ENCODE measurements at places on chromosomes 3 and 15.
A peak's percentile ranks its signal among the peaks of the same experiment; 100 is the strongest.

DNA sequence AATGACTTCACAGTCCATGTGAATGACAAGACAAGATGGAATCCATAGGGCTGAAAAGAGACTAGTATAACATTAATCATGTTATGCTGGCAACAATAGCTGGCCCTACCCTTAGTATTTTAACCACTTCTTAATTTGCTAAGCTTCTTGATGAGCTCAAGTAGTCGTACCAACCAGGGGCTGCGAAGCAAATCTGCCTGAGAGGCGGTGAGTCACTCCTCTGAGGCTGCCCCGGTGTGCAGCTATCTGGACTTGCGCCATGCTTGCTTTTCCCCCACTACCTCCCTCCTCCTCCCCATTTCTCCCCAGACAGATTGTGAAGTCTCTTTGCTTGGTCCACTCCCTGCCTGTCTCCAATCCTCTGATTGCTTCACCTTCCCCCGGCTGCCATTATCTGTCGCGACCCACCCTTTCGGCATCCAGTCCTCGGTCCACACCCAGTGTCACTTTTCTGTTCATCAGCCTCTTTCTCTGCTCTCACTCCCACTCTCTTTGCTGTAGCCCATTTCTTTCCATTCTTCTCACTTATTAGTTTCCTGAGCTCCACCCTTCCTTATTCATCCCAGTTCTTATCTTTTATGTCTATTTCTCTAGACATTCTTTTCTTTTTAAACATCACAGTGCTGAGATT, 42.7 kb downstream of the DUT start:
- peak; percentile 88 for DNase-seq

- no peak for DNase-seq
Measured at GRCh38 chr15:32705446-32705845, 12.4 kb upstream of the GREM1 start.

- no peak for DNase-seq
Measured at GRCh38 chr3:278300-279064, 81.9 kb downstream of the CHL1 start.

DNA sequence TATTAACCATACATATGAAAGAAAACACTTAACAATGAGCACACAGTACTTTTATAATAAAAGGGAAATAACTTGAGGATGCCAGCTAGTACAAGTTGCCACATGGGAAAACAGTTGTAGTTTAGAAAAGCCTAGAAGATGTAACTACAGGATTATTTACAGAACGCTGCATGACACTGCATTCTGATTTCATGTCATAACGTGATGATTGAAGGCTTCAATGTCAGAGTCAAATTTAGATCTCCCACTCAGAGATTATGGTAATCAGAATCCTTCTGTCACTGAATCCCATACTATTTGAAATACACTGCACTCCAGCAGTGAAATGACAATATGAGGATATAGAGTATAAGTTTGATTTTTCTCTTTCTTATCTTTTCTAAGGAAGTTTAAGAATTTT, 253.9 kb upstream of the LRRN1 start:
- no peak for DNase-seq

DNA sequence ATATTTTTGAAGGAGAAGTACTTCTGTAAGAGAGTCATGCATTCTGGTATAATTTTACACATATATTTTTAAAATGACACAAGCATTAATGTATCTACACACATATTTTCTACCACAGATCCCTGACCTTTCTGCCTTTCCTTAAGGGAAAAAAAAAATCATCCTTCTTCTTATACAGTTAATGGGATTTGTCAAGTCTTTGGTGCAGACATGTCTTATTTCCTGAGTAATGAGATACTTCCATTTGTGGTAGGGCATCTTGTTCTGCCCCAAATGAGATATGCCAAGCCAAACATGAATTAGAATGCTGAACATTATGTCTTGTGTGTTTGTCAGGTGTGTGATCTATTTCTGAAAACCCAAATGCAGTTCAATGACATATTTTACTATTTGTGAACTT, 329.9 kb downstream of the RBMS3 start:
- DNase-seq: no peak

DNA sequence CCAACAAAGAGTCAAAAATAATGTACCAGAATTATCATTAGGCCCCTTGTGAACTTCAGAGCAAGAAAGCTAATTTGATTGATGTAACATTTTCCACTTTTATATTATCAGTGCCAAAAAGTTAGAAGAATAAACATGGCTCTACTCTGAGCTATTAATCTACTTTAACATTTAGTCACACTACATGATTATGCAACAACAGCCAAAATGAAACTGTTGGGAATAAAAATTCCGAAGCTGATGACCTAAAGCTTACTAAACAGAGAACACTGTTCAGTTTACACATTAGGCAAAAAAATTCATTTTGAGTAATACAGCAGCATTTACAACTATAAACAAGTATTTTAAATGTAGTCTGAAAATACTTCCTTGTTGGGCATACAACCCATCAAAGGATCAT, 1134.1 kb downstream of the EPHA3 start:
- no peak for DNase-seq

DNA sequence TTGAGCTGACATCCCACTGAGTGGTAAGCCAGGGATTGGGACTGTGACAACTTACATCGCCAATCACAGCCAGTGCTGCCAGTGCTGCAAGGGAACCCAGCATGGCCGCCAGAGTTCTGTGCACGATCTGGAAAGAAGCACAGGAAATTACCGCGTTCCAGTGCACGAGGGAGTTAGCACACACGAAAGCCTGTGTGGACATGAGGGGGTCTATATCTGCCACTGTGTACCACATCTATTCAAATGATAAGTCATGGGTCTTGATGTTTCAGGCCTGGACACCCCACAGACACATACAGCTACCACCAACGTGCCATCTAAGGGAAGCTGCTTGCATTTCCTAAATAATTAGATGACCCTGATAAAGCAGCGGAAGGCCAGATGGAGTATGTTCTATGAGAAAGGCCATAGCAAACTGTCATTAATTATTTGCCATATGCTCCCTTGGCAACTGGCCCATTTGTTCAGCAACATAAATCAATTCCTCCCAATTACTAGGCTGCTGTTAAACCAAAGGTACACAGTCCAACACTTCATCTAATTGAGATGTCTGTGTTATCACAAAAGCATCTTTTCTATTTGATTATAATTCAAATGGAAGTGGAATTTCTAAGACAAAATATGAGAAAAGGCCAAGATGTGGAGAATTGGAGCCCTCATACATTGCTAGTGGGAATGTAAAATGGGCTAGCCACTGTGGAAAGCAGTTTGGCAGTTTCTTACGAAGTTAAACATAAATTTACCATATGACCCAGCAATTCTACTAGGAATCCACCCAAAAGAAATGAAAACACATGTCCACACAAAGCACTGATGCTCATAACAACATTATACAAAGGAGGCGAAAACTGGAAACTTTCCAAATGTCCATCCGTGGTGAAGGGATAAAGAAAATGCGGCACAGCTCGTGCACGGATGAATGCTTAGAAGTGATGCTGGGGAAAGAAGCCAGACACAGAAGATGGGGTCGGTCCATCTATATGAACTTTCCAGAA, 108.3 kb downstream of the OCA2 start:
- no peak for DNase-seq

GRCh38 chr3:52396011-52396906, 48.6 kb downstream of the SEMA3G start:
- no peak for DNase-seq

DNA sequence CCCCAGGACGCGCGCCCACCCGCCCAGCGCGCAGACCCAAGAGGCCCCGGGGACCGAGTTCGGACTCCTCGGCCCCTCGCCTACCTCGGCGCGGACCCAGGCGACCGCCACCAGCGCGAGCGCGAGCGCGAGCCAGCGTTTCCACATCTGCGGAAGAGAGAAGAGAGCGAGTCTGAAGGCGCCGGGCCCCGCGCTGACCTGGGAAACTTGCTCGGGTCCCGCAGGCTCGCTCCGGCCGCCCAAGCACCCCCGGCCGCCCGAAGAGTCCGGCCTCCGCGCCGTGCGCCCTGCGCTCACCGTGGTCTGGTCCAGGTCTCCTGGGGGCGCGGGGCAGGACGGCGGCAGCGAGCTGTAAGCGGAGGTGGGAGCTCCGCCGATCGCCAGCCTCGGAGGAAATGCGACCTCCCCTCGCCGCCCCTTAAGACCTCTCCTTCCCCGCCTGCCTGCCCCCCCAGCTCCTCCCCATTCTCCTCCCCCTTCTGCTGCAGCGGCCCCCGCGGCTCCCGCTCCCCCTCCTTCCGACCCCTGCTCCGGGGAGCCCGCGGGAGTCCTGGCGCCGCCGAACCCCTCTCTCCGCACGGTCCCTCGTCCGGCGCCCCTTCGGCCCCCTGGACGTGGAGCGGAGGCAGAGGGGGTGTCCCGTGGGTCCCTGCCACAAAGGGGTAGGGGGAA, at the start of gene FSTL1:
FSTL1 (minus strand) TSS at position 393 of the 672 bp plus-strand sequence; CDS start at position 147, 246 bp downstream.
- peak; percentile 82 for DNase-seq

DNA sequence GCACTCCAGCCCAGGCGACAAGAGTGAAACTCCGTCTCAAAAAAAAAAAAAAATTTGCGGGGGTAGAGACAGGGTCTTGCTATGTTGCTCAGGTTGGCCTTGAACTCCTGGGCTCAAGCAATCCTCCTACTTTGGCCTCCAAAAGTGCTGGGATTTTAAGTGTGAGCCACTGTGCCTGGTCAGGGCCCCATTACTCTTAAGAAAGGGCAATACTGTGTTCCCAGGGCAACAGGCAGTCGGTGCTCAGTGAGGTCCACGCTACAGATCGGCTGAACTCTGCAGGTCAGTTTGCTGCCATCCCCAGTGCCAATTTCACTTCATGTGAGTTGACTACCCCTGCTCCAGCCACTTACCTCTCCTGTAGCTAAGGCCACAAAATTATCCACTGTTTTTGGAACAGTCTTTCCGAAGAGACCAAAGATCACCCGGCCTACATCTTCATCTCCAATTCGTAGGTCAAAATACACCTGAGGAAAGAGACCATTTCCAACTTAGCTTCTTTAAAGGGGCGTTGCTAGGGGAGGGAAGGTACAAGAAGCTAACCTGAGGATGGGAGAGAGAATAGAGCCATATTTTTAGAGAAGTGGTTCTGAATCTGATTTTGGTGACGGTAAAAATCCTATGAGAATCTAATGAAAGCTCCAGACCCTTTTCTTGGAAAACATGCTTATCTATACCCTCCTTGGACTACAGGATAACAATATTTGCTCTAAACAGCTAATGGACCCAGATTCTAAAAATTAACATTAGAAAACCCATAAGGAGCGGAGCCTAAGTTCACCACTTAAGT, 939 bp downstream of the PPIB start:
- DNase-seq: no peak

DNA sequence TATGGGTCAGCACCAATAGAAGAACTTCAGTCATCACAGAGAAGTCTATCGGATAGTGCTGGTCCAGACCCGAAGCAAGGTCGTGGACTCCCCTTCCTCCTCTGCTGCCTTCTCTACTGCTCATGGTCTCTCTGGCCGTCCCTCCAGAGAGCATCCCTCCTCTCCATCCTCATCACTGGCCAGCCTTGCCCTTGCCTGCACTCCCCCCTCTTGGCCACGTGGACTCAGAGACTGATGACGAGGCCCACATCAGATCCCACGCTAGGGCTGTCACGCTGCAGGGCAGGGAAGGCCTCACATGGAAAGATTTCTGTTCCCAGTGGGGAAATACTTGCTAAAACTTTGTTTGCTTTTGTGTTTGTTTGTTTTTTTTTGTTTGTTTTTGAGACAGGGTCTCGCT, 35.3 kb downstream of the IGDCC3 start:
- DNase-seq: no peak

DNA sequence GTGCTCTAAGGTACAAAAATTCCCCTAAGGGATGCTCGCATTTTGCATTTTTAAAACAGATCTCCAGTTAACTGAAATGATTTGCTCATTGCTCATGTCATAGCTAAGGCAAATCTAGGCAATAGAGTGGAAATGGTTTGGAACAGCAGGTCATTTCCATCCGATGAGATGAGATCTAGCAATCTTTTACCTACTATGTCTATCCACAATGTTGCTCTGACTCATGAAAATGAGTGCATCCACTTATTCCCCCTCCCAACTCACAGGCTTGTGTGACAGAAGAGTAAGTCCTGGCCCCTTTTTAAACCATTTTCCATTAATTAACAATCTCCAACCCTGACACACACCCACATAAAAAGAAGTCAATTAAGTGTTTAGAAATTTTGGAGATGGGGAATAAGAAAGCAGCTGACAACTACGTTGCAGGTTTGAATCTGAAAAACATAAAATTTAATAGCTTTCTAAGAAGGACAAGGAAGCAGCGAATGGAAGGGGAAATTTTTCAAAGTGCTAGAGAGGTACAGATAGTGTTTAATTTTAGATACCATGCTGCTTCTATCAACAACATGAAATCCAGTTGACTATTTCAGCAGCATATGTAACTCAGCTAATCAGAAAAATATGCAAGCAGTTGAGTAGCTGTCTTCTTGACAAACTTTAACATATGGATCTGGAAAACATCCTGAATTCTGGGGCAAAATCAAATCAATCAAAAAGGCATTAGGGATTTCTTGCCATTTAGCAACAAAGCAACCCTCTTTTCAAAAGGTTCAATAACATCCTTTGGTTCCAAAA, 112.0 kb downstream of the TMCO5A start:
- no peak for DNase-seq

GRCh38 chr3:100270215-100270583, 9.4 kb downstream of the TBC1D23 start:
- no peak for DNase-seq

DNA sequence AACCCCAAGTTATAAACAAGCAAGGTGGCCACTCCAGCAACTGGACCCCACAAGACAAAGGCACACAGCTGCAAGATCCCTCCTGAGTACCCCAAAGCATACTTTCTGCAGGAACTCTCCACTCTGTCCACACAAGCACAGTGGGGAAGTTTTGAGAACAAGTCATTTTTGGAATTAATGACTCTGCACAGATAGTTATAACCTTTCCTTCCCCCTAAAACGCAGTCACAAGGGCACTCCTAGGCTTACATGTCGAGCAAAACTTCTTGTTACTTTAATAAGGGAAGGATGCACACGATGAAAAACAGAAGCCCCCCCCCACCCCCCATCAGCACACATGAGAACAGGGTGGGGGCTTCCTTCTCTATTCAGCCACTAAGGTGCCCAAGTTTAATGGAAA, 1.2 kb downstream of the STIMATE start:
- DNase-seq: no peak

DNA sequence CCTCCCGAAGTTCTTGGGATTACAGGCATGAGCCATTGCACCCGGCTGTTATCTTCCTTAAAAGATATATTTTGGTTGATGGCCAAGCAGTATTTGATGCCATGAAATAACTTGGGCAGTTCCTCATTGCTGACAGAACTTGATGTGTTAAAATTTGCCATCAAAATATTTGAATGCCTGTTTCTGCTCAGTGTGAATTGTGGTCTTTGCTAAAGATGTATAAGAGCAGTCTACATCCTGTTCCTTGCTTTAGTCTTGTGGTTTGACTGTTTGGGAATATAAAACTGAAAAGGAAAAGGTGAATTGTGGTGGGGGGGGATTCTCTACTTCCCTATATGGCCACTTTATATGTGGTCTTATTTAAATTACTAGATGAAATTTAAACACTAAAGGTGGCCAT, 14.0 kb downstream of the TRIM71 start:
- no peak for DNase-seq

Data from astrocyte of the spinal cord (primary cell).